ENCODE measurements at places on chromosomes 7 and 10. TPM values are rescaled to one million over a fixed set of nuclear protein-coding genes. Genes with fewer than 3 reads are reported as not detected.
A peak's percentile ranks its signal among the peaks of the same experiment; 100 is the strongest.

GNAT3 gene
- total RNA-seq = not detected

PKD2L1 gene
- not detected for total RNA-seq

EGR2 gene
- 5.9 TPM for total RNA-seq

EN2 gene
- not detected for total RNA-seq

NACAD gene
- 0.24 TPM for total RNA-seq

GJD4 gene
- total RNA-seq = not detected

NRG3 gene
- total RNA-seq = not detected

CH25H gene
- 0.49 TPM for total RNA-seq

VSIR gene
- 1.6 TPM for total RNA-seq

SFXN2 gene
- 1.4 TPM for total RNA-seq

RET gene
- under 0.01 TPM for total RNA-seq

WDR86 gene
- not detected for total RNA-seq

SNX10 gene
- total RNA-seq = 31.1 TPM

- DNase-seq = no peak
Measured at GRCh38 chr7:145474009-145474686, 638.3 kb upstream of the TPK1 start.

DNA sequence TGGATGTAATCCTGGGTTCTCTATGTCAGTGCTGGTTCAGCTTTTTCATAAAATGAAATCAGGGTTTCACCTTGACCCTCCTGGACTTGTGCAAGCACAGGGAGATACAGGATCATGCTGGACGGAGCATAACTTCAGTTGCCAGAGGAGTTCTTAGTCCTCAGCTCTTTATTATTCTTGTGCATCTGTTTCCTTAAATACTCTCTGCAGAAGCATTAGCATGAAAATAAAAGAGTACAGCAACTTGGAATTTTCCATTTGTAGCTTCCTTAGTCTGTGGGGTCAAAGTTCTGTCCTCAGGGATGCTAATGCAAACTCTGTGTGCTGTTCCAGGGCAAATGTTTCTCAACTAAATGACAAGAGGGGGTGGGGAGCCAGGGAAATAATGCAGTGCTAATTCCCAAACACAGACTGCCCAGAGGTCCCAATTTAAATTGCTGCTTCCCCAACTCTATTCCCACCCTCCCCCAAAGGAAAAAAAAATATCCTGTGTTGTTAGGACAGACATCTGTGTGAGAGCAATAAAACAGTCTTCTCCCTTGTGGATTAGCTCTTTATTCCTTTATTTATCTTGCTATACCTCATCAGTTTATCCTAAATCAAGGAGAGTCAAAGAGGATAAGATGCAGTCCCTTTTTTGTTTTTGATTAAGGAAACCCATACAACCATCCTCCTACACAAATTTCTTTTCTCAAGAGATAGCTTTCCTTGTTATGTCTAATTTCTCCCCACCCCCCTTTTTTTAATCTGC is 905.0 kb downstream of the LRMDA start:
- peak; percentile 75 for DNase-seq

DNA sequence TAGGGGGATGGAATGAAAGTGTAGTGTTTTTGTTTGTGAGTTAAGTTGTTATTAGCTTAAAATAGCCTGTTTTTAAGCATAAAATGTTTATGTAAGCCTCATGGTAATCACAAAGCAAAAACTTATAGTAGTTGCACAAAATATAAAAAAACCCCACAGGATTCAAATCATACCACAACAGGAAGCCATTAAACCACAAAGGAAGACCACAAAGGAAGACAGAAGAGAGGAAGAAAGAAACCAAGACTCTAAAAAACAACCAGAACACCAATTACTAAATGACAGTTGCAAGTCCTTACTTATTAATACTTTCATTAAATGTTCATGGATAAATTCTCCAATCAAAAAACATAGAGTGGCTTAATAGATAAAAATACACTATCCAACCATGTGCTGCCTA is 63.6 kb downstream of the ANKRD7 start:
- DNase-seq = peak; percentile 6

GRCh38 chr7:47498229-47499056 is 83.5 kb downstream of the TNS3 start:
- DNase-seq = no peak

DNA sequence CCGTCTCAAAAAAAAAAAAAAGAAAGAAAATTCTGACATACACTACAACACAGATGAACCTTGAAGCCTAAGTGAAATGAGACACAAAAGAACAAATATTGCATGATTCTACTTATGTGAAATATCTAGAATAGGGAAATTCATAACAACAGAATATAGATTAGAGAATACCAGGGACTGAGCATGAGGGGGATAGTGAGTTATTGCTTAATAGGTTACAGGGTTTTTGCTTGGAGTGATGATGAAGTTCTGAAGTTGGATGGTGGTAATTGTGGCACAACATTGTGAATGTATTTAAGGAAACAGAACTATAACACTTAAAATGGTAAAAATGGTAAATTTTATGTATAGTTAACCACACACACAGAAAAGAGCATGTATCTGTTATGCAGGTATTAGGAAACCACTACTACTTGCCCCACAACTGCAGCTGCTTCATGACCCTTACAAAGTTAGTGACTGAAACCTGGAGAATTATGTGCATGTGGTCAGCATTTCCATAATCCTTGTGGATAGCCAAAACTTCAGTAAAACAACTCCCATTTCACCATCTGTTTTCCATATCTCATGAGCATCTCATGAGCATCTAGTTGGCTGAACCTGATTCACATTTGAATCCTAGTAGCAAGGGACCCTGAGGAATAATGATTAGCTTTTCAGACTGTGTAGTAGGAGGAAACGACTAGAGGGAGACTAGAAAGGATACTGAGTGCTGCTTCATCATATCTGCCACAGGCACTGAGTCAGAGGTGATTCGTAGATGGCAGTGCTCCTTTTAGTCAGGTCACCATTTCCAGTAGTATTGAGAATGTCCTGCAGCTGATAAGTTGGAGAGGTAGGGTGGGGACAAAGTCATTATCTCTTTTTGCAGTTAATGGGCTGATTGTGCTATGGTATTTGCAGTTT is 26.3 kb downstream of the SAMD8 start:
- peak; percentile 42 for DNase-seq

GRCh38 chr7:34080513-34080912 is 175.2 kb downstream of the BMPER start:
- DNase-seq = peak; percentile 67

DNA sequence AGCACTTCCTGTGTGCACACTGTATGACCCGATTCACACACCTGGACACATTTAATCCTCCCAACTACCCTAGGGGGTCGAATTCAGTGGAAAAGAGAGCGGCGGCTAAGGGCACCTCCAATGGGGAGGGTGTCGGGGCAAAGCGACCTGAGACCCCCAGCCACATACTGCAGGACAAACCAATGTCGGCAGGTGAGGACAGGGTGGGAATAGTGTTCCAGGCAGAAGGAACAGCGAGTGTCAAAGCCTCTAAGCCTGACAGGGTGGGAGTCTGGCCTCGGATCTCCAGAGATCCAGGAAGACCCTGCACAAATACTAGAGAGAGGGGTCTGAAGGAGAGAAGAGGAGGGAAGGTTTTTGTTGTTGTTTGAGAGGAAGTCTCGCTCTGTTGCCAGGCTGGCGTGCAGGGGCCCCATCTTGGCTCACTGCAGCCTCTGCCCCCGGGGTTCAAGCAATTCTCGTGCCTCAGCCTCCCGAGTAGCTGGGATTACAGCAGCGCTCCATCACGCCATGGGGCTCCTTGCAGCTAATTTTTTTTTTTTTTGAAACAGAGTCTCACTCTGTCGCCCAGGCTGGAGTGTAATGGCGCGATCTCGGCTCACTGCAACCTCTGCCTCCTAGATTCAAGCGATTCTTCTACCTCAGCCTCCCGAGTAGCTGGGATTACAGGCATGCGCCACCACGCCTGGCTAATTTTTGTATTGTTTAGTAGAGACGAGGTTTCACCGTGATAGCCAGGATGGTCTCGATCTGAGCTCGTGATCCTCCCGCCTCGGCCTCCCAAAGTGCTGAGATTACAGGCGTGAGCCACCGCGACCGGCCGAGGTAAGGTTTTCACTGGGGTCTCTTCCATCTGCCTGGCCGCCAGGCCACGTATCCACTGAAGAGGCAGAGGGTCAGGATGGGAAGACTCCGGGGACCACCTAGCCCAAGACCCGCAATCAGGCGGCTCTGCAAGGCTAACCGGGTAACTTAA is 1.2 kb upstream of the ARPC1B start:
- no peak for DNase-seq

DNA sequence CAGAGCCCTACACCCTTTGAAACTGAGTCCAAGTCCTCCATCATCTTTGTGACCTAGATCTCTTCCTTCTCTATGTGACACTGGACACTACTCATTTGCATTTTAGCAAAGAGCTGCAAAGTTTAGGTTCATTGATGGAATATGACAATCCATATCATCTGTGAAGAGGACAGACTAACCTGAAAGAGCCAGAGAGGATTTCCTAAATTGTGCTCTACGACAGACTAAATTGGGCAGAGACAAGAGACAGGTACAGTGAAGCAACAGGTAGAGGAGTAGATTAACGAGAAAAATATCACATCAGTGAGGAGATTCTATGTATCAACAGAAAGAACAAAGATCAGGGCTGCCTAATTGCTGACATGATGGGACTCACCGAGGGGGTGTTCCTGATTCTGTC is at the start of gene TAS2R3:
TSS of gene TAS2R3 (plus strand) at position 301 of the 400 bp plus-strand sequence. CDS start at position 363, 62 bp downstream.
- DNase-seq = no peak

GRCh38 chr10:62268027-62268398 is 631 bp downstream of the RTKN2 start:
- no peak for DNase-seq

GRCh38 chr7:43572516-43573049 is 10.3 kb upstream of the STK17A start:
- DNase-seq = peak; percentile 100

DNA sequence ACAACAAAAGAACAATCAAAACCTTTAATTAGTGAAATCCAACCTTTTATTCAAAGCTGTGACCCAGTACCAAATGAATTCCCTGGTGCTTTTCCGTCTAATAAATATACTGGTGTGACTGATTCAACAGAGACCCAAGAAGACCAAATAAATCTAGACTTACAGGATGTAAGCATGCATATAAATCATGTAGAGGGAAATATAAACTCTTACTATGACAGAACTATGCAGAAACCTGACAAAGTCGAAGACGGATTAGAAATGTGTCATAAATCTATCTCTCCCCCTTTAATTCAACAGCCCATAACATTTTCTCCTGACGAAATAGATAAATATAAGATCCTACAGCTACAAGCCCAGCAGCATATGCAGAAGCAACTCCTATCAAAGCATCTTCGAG is 540.6 kb upstream of the TEX47 start:
- DNase-seq = no peak

DNA sequence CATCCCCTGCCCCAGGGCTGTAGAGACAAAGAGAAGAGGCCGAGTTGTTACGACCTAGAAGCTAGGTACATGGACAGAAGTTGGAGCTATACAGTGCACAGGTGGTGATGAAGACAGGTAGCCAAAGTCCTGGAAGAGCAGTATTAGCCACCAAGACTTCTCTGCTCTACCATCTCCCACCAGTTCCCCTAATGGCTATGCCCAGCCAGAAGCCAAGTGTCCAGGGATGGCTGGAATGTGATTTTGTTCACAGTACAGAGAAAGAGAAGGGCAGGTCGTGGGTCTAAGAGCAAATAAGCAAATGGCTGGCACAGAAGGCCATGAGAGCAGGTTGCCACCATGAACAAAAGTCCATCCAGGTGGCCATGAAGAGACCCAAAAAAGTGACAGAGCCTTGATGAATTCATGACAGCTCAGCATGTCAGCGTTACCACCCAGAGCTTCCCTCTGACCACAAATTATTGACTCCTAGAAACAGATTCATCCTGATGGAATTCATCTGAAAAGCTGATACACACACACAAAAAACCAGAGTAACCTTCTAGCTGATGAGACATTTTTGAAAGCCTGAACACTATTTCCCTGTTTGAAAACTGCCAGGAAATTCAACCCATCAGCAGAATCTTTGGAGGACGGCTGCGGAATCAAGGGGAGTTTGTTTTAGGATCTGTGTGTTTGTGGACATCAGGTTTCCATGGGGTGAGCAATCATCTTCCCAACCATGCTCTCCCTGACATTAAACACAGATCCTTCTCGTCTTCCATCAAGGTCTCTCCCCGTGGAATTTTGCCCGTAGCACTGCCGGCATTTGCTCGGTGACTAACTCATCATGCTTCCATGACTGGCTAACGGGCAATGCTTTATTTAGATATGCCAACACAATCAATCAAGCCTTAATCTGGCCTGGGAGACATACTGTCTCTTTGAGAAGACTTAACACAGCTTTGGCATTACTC is 906.7 kb upstream of the AUTS2 start:
- DNase-seq = peak; percentile 79

- DNase-seq = peak; percentile 45
Measured at GRCh38 chr10:79981450-79982361, 32.8 kb upstream of the SFTPD start.

GRCh38 chr7:40760987-40761386 is 626.2 kb downstream of the SUGCT start:
- no peak for DNase-seq

GRCh38 chr7:9761224-9761623 is 1212.4 kb upstream of the PHF14 start:
- no peak for DNase-seq

DNA sequence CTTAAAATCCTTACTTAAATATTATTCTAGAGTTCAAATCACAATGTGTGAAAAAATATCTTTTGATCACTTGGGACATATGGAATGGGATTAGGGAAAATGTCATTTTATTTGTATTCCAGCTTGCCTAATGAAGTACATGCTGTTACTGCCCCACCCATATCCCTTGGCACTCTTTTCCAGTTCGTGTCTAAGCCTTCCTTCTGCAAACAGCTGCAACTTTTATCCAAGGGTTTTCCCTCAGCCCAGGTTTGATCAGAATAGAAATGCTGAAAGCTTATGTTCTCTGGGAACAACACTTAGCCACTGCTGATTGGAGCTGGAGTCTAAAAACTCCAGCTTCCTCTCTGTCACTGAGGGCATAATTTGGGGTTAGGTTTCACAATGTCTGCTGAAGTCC is 214.1 kb upstream of the FAM3C start:
- DNase-seq = no peak

- DNase-seq = no peak
Measured at GRCh38 chr7:47640265-47640664, 58.4 kb upstream of the TNS3 start.

DNA sequence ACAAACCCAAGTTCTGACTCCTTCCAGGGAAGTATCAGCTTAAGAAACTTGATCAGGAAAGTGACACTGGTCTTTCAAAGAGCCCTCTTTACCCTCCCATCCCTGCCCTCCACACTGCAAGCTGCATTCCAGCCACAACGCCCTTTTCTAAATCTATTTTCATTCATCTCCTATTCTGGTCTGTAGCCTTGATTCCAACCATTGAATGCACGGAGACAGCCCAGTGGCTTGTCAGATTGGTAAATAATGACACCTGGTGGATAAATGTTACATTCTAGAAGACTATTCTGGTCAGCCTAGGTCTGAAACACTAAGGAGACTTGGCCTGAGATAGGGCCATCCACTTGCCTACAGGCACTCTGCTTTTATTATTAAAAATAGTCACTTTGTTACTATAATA is 20.9 kb downstream of the MORN4 start:
- DNase-seq = peak; percentile 64

- no peak for DNase-seq
Measured at GRCh38 chr10:78832281-78832680, 236.5 kb upstream of the ZMIZ1 start.

- DNase-seq = no peak
Measured at GRCh38 chr7:114956702-114957101, 34.8 kb downstream of the MDFIC start.

GRCh38 chr10:27550823-27551222 is 46.7 kb downstream of the RAB18 start:
- no peak for DNase-seq

GRCh38 chr10:61812052-61812721 is 89.3 kb upstream of the ARID5B start:
- no peak for DNase-seq

GRCh38 chr10:14383266-14383665 is 52.5 kb upstream of the FRMD4A start:
- DNase-seq = peak; percentile 72

Data from RPMI7951 (cell line).